ENCODE measurements at places on chromosomes 3 and 15.

DNA sequence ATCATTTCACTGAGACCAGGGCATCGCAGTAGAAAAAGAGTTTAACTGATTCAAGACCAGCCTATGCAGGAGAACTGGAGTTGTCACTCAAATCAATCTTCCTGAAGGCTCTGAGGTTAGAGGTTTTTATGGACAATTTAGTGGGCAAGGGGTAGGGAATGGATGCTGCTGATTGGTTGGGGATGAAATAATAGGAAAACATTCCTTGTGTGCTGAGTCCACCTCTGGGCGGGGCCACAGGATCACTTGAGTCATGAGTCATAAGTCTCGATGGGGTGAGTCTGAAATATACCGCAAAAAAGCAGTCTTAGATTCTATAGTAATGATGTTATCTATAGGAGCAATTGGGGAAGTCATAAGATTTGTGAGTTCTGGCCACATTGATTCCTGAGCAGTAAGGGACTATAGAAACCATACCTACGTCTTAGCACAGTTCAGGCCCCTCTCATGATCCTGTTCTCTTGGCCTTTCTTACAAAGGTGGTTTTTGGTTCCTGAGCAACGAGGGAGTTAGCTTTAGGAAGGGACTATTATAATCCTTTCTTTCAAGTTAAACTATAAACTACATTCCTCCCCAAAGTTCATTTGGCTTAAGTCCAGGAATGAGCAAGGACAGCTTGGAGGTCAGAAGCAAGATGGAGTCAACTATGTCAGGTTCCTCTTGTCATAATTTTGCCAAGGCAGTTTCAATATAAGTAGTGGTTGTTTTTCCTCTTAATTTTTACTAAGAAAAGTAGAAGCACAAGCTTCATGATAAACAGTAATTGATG lies 2.7 kb upstream of the OPA1 start:
- DNase-seq, result no peak

DNA sequence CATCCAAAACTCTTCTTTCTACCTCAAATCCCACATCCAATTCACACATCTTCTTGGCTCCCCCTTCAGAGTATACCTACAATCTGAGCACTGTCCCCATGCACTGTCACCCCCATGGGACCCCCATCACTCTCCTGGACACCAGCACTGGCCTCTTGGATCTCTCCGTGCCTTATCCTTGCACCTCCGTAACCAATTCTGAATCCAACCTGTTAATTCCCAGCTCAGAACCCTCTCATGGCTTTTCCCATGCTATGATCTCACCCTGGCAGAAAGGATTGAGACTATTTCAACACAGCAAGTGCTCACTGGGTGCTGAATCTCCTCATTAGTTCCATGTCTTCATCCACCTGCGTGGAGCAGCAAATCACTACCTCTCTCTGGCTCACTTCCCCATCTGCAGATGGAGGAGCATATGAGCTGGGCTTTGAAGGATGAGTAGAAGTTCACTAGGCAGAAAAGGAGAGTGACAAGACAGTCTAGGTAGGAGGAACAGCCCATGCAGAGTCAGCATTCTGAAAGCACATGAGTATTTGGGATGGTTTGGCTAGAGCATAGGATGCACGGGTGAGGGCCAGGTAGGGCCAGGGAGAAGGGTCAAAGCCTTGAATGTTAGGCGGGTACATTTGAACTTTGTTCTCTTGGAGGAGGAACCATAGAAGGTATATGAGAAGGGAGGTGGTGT lies 48.7 kb downstream of the SLC6A6 start:
- no peak for DNase-seq

DNA sequence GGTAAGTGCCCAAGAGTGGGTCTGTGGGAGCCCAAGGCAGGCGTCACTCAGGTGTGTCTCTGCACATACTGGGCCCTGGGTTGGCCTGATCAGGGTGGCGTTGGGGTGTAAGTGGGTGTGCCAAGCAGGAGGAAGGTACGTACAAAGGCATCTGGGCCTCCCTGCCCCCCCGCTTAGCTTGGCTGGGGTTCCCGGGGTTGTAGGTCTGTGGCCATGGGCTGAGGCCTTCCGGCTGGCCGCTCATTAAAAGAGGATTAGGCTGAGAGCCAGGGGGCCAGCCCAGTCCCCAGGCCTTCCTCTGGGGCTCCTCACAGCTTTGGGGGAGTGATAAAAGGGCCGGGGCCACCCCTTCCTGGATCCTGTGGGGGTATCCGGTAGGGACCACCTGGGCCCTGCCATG lies 13.3 kb downstream of the SEMA3F start:
- no peak for DNase-seq

DNA sequence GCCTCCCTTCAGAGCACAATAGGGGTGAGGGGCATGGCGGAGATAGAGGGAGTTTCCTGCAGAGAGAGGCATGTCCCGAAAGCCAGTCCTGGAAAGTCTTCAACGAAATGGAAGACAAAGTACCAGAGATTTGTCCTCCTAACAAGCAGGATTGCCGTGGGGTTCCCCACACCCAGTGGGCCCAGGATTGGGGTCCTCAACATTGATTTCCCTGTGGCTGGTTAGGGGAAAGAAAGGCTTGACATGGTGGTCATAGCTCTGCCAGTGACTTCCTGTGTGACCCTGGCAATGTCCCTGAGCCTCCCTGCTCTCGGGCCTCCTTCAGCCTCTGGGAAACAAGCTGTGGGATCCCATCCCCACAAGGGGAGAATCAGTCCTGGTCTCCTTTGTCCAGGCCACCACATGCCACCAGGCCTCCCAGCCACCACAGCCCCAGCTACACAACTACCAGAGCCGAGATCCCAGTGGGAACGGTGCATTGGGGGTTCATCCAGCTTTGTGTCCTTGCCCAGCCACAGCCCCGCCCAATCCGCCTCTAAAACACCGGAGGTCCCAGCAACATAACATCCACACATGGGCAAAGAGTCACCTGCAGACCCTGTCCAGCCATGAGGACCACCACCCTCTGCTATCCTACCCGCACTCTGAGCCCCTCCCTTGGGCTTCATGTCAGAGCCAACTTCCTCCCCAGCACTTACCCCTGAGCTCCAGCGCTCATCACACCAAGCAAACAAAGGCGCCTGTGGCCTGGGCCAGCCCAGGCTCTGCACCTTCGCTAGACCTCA lies 63.0 kb downstream of the ADAMTS17 start:
- DNase-seq, result no peak

DNA sequence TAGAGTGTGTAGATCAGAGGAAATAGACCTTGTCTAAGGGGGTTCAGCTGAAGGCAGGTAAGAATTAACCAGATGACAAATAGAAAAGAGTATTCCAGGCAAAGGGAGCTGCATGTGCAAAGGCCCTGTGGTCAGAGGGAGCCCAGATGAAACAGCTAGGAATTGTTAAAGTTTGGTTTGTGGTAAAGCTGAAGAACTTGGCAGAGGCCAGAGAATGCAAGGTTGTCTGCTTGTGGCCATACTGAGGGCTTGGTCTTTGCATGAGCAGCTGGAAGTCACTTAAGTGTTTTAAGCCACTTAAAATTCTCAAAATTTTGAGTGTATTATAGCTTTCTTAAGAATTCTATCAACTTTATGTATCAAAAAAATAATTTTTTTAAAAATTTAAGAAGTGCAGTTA lies 116.5 kb downstream of the NEK10 start:
- no peak for DNase-seq

- no peak for DNase-seq
Measured at GRCh38 chr15:59828861-59829260, 139.7 kb upstream of the BNIP2 start.

DNA sequence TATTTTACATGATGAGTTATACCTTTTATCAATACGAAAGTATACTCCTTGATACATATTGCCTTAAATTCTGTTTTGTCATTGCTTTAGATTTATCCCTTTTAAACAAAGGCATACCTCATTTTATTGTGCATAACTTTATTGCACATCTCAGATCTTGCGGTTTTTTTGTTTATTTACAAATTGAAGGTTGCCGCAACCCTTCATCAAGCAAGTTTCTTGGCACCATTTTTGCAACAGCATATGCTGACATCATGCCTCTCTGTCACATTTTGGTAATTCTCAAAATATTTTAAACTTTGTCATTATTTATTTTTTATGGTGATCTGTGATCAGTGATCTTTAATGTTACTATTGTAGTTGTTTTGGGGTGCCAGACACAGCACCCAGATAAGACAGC lies 20.9 kb downstream of the SNRK start:
- no peak for DNase-seq

GRCh38 chr3:144244662-144245061 lies 273.0 kb downstream of the DIPK2A start:
- no peak for DNase-seq

DNA sequence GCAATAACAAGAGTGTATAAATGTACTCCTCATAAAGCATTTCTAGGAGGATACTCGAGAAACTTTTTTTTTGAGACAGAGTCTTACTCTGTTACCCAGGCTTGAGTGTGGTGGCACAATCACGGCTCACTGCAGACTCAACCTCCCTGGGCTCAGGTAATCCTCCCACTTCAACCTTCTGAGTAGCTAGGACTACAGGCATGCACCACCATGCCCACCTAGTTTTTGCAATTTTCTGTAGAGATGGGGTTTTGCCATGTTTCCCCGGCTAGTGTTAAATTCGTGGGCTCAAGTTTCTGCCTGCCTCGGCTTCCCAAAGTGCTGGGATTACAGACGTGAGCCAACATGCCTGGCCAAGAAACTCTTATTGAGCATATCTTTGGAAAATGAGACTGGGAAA lies 59.1 kb upstream of the PHLDB2 start:
- no peak for DNase-seq

DNA sequence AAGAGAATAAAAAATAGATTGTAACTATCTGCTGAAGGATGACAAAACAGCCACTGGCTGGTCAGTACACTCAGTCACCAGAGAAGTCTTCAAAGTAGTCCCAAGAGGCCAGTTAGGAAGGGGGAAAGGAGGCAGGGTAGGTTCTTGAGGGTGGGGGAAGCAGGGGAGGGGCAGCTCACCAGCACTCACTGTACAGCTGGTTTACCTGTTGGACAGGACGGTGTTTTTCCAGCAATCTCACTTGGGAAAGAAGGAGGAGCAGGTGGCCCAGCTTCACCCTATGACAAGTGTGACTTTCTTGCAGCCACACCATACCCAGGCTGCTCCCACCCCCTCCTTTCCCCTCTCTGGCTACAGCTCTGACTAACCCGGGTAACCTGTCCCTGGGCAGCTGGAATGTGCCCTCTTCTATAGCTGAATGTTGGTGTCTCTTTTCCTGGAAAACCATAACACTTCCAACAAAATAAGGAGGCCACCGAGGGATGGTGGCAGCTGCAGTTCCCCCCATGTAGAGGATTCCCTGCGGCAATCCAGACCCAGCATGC lies 203.4 kb upstream of the NSMCE3 start:
- no peak for DNase-seq

- DNase-seq, result no peak
Measured at GRCh38 chr3:69944931-69945493, 54.5 kb upstream of the SAMMSON start.

DNA sequence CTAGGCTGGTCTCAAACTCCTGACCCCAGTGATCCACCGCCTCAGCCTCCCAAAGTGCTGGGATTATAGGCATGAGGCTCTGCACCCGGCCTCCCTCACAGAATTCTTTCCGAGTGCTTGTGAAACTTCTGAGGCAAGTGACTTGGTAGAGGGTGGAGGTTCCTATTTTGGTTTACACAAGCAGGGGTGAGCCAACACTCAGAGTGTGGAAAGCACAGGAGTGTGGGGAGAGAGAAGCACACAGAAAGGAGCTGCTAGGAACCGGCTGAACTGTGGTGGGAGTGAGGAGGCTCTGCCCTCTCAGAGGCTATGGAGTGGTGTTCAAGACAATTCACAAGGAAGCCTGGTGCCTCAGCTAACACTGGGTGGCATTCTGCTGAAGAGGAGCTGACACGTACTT lies 7.7 kb downstream of the CAPN3 start:
- no peak for DNase-seq

Measured in NCI-H2171 treated with DMSO at 0.1 percent for 48 hours (cell line).